ENCODE measurements at places on chromosomes 3 and 15.

GRCh38 chr15:71237456-71238188 is 122.4 kb downstream of the THSD4 start:
- DNase-seq, result peak; percentile 86

- DNase-seq, result no peak
Observed at GRCh38 chr3:152729906-152730305, 105.0 kb upstream of the P2RY1 start.

GRCh38 chr15:49168016-49168415 is 2.0 kb upstream of the GALK2 start:
- DNase-seq, result peak; percentile 19

DNA sequence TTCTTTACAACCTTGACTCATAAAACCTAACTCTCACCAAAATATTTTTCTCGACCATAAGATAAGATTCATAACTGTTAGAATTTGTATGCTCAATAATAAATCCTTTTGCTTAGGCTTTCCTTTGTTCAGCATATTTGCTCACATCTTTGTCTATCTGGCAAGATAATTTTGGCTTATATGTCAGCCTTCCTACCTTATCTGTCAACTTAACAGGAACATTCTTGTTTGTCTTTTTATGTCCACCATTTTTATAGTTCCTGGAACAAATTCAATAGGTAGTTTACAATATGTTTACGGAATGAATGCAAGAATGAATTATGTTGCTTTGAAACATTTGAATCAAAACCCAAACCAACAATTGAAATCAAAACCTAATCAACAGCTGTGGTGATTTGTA is 41.0 kb upstream of the P2RY1 start:
- no peak for DNase-seq

- no peak for DNase-seq
Observed at GRCh38 chr15:60589728-60590127, 110.8 kb upstream of the ICE2 start.

DNA sequence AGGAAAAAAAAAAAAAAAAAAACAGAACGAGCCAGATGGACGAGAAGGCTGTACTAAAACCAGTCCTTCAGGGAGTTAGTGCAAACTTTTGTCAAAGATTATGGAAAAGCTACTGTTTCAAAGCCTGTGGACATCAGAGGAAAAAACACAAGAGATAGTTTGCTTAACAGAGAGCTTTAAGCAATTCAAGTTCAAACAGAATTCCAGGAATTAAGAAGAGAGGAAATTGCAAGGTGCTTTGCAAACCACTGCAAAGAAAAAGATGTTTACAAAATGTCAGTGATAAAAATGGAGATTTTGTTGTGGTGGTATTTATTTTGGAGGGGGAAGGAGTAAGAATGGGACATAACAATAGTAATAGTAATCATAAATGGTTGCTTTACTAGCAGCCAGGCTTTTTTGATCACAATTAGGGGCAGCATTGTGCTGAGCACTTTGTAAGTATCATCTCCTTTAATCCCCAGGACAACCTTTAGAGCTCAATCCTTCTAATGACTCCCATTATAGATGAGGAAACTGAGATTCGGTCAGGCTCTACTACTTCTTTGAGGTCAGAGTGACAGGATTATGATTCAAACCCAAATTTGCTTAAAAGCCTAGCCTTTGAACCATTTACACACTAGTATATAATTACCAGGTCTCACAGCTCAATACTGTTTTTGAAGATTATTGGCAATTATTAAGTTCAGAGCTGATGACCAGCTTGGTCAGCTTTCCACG is 22.4 kb upstream of the ARHGEF3 start:
- DNase-seq, result no peak

DNA sequence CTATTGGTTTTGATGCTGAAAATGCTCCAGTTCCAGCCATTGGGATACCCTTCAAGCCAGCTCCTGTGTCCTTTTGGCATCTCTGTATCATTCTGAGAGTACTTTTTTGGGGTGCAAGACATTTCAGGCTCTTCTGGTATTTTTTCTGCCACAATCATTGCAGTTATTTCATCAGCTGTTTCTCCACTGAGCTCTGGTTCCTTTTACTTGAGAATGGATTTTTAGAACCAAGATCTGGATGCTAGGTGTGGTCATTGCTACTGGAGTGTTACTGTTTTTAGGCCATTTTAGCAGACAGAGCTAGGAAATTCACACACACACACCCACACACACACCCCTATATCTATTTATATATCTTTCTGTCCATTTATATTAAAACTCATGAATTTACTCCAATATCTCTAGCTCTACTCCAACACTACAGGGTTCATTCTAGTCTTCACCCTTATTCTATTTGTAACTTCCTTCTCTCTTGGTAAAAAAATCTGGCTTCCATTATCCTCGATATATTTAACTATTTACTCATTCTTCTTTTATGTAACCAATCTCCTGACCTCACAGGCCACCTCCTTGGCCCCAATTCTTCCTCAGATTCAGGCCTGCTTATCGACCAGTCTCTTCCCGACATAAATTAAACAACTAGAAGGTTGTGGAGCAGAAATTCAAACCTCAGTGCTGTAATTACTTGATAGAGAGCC is 17.0 kb downstream of the SLC35G2 start:
- no peak for DNase-seq

DNA sequence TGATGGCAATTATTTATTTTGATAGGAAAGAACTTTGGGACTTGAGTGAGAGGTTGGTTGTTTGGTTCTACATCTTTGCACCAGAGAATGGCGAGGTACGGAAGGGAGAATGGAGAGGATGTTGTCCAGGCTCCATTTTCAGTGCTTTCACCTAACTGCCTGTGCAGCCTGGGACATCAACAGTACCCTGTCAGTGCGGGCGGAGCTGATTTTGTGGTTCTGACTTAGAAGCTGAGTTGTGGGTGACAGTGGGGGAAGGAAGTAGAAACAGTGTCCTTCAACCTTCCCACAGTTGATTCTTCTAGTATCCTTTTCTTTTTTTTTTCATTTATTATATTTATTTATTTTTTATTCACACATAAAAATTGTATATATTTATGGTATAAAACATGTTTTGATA is 95.3 kb downstream of the TIGIT start:
- no peak for DNase-seq

- DNase-seq, result no peak
Observed at GRCh38 chr3:170485294-170485693, 66.6 kb downstream of the CLDN11 start.

- DNase-seq, result no peak
Observed at GRCh38 chr3:189122526-189123205, 49.1 kb upstream of the TPRG1 start.

DNA sequence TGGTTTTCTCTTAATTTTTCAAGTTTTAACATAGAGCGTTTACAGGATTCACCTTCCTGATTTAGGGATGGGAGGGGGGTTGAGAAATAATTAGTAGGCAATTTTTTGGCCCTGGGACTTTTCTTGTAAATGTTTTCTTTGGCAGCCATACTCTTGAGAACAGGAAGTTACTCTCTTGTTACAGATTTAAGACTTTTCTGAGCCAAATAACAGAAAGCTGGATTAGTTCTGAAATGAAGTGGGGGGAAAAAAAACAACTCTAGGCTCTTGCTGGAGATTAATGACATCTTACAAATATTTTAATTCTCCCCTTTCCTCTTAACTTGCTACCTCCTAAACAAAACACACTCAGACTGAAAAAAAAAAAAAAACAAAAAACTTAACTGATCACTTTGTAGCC is 13.8 kb upstream of the POLR2M start:
- peak; percentile 38 for DNase-seq

GRCh38 chr3:169659820-169660674 is 3.5 kb downstream of the MECOM start:
- peak; percentile 63 for DNase-seq

- DNase-seq, result peak; percentile 58
Observed at GRCh38 chr3:119333773-119334509, 39.8 kb downstream of the ARHGAP31 start.

GRCh38 chr15:64251121-64251520 is 88.3 kb upstream of the PPIB start:
- peak; percentile 45 for DNase-seq

Data from stomach (tissue), 19 donors.